ENCODE measurements at places on chromosomes 12 and 14.

DNA sequence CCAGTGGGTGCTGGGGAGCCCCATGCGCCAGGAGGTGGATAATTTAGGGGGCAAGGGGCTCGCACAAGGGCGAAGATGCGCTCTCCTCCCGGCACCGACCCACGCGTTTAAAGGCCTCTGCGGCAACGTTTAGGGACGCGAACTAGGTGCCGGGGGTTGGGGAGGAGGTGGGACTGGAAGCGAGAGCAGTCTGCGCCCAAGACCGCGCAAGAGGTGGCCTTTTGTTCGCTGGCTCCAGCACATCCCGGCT lies 1.3 kb downstream of the SLC38A1 start:
- peak; percentile 45 for DNase-seq

- DNase-seq: no peak
These were observed 17.0 kb downstream of the EEA1 start for GRCh38 chr12:92912052-92912451.

DNA sequence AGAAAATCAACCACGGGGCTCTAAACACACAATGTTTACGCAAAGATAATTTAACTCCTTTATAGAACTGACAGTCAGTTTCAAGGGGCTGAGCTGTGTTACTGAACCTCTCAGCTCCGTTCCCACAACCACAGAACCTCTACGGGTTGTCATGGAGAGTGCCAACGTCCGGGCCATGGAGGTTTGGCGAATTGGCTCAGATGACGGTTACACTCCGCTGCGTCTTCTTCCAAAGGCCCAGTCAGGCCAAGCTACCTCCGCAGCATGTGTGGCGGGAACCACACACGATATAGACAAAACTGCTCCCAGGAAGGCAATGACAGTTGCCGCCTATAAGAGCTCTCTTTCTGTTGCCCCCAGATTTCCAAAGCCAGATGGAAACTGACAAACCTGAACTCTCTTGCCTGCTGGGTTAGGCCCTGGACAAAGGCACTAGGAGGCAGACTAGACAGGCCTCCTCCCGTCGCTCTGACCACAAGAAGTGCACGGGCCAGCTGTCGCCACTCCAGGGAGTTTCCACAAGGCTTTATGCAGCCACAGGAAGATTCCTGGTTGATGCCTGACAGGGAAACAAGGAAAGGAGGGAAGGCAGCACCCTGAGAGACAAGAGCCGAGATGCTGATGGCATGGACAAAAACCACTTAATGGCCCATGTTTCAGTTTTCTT lies 30.3 kb downstream of the CCDC88C start:
- no peak for DNase-seq

GRCh38 chr12:988646-989045 lies 2.4 kb upstream of the ERC1 start:
- no peak for DNase-seq

GRCh38 chr12:91836264-91836663 lies 309.4 kb downstream of the BTG1 start:
- DNase-seq: no peak

- DNase-seq: no peak
These were observed 283.3 kb downstream of the RPL10L start for GRCh38 chr14:46368275-46368674.

GRCh38 chr12:53174881-53175491 lies 5.5 kb upstream of the ZNF740 start:
- no peak for DNase-seq

GRCh38 chr12:45379261-45379660 lies 163.4 kb downstream of the ANO6 start:
- DNase-seq: no peak

- no peak for DNase-seq
These were observed 282.6 kb downstream of the SOX5 start for GRCh38 chr12:23666866-23667265.

GRCh38 chr14:47210099-47210498 lies 465.3 kb downstream of the MDGA2 start:
- DNase-seq: no peak

- DNase-seq: no peak
These were observed 138.6 kb downstream of the EPS8 start for GRCh38 chr12:15650399-15651128.

GRCh38 chr12:34206061-34206785 lies 183.9 kb downstream of the ALG10 start:
- no peak for DNase-seq

DNA sequence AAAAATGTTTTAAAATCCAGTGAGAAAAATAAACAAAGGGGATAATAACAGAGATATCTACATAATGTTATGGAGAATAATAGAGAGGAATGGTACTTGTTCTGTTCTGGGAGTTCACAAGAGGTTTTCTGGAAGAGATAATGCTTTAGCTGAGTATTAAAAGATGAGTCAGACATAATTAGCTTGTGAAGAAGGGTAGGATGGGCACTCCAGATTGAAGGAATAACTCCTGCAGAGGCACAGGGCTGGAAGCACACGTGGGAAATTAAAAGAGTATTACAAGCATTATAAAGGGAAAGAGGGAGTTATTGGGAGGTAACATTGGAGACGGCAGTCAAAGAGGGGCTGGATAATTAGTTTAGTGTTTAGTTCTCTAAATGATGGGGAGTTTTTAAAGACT lies 124.9 kb upstream of the BTG1 start:
- DNase-seq: no peak

DNA sequence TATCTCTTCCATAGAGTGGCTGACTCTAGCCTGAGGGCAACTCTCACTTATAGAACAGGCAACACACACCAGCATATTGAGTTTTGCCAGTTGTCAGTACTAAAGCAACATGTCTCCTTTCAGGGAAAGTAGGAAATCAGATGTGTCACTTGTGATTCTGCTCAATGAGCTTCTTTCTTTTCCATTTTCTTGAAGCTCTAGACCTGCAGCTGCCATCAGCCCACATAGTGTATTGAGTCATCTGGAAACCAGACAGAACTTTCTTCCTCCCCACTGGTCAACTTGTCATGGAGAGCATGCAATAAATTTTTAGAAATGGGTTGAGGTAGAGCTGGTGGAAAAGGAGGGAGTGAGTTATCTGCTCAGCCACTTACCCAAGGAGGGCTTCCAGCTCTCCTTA lies 209.0 kb upstream of the PLEKHG7 start:
- no peak for DNase-seq

GRCh38 chr12:91356405-91356804 lies 173.8 kb upstream of the DCN start:
- no peak for DNase-seq

GRCh38 chr14:75188520-75189268 lies 12.3 kb upstream of the TMED10 start:
- DNase-seq: no peak

DNA sequence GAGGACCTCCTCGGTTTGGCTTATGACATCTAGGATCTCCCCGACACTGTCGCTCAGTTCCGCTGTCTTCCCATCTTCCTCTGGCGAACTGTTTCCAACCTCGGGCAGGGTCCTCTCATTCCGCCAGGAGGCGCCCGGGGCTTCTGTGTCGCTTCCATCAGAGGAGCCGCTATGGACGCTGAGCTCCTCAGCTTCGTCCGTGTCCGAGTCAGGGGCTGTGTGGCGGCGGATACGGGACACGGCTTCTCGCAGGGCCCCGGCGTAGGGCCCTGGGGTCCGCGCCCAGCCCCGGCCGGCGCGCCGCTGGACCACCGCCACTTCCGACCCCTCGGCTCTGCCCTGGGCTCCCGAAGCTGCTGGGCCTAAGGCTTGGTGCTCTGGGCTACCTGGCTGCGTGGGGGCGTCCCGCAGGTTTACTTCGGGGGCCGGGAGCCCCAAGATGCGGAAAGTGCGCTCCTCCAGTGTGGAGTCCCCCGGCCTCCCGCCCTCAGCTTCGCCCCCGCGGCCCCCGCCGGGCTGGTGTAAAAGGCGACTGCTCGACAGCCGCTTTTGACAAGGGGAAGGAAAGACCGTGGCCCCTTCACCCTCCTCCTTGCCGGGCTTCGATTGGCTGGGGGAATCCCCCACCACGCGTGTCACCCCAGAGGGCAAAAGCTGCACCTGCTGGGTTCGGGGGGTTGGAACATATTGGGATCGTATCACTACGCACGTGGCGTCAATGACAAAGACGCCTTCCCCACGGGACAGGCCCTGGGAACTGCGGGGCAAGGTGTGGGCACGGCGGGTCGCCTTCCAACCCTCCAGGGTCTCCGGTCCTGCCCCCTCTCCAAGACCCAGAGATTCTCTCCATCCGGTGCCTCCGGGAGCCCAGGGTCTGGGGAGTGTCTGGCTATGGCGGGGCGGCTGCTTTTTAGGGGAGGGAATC lies 2.1 kb downstream of the DDN start:
- peak; percentile 57 for DNase-seq

GRCh38 chr12:2344885-2345284 lies 292.1 kb downstream of the CACNA1C start:
- DNase-seq: no peak

GRCh38 chr14:54782751-54783659 lies 119.6 kb downstream of the GCH1 start:
- peak; percentile 18 for DNase-seq

DNA sequence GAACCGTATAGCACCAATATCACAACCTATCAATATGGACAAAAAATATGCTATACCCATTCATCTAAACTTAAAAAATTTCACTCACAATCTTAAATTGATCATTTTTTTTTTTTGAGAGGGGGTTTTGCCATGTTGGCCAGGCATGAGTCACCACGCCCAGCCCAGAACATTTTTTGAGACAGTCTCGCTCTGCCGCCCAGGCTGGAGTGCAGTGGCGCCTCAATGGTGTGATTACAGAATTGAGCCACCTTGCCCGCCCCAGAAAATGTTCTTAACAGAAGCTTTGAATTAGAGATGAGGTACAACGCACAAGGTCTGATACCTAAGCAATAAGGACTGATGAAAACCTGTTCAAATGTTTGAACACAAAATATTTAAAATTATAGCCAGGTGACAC lies 15.8 kb upstream of the ATP5F1B start:
- peak; percentile 6 for DNase-seq

DNA sequence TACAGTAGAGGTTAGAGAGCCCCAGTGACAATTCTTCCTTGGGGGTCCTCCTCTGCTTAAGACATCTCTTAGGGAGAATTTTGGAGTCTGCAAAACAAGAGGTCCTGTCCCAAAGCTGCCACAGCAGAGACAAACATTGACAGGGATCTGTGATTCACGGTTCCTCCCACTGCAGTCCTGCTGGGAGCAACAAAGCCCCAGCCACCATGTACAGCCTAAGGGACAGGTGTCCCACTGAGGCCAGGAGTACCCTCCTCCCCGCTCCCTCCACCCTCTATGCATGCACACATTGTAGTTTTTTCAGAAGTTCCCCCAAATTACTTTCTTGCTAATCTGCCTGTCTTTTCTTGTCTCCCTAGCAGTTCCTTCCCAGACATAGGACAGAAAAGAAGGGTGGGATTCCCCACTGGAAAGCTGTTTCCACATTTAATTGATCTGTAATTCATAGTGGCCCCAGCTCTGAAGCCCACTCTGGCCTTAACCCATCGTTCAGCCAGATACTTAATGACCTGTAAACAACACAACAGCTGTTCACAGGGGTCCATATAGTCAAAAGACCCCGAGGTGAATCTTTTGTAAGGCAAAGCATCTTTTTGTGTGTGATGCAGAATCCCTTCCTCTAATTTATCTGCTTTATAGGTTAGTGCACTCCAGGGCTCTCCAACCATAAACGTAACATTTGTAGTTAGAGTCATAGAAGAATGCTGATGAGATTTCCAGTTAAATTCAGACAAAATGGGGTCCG lies 13.9 kb upstream of the PRICKLE1 start:
- DNase-seq: no peak

DNA sequence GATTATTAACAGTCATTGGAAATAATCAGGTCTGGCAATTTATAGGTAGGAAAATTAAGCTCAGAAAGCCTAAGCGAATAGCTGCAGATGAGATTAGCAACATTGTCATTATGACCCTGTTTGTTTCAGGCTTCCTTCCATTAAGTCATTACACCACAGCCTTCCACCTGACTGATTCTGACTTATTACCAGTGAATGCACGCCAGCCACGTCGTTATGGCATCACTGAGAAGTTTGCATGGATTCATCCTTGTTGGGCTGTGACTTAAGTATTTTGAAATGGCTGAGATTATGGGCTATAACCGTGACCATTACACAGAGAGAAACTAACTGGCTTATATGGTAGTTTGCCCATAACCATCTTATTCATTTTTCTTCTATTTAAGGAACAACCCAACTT lies 18.6 kb downstream of the RASSF8 start:
- DNase-seq: no peak

DNA sequence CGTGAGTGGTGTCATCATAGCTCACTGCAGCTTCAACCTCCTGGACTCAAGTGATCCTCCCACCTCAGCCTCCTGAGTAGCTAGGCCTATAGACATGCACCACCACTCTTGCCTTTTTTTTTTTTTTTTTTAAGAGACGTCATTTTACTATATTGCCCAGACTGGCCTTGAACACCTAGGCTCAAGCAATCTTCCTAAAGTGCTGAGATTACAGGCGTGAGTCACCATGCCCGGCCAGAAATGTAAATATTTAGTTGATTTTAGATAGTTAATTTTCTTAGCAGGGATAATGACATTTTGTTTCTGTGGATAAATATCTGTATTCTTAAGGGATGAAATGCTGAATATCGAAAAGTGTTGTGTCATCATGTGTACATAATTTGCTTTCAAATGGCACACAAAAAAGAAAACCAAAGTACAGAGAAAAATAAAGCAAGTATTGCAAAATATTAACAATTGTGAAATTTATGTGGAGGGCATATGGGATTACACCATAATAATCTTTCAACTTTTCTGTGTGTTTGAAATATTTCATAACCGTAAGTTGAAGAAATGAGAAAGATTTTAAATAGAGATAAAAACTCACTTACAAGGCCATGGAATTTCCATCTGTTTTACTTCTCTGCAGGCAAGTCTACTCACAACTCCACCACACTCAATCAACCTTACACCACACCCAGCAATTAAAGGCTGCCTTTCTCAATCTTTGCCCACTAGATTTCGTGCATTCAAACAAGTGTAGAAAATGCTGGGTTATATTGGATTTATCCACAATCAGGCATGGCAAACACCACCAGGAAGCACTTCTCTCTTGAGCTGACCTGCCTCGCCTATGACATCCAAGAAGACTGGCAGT lies 93.7 kb downstream of the SPTSSA start:
- DNase-seq: no peak

DNA sequence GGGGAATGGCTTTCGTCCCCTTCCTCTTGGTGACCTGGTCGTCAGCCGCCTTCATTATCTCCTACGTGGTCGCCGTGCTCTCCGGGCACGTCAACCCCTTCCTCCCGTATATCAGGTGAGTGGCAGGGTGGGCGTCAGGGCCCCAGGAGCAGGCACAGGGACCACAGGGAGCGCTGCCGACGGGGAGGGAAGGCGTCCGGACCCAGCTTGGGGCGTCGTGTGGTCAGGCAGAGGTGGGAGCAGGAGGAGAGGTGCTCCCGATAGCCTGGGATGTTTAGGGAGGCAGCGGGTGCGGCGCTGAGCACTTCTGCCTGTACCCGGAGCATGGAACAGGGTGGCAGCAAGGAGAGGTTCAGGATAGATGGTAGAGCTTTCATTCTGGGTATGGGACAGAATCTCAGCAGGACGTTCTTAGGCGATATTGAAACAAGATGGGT lies 444 bp downstream of the DRAM1 start:
- DNase-seq: no peak

Data from HAP-1 (cell line).